ENCODE measurements at places on chromosomes 16 and 17.

- DNase-seq, result no peak
Observed at GRCh38 chr16:65122724-65123395, 997 bp upstream of the CDH11 start.

DNA sequence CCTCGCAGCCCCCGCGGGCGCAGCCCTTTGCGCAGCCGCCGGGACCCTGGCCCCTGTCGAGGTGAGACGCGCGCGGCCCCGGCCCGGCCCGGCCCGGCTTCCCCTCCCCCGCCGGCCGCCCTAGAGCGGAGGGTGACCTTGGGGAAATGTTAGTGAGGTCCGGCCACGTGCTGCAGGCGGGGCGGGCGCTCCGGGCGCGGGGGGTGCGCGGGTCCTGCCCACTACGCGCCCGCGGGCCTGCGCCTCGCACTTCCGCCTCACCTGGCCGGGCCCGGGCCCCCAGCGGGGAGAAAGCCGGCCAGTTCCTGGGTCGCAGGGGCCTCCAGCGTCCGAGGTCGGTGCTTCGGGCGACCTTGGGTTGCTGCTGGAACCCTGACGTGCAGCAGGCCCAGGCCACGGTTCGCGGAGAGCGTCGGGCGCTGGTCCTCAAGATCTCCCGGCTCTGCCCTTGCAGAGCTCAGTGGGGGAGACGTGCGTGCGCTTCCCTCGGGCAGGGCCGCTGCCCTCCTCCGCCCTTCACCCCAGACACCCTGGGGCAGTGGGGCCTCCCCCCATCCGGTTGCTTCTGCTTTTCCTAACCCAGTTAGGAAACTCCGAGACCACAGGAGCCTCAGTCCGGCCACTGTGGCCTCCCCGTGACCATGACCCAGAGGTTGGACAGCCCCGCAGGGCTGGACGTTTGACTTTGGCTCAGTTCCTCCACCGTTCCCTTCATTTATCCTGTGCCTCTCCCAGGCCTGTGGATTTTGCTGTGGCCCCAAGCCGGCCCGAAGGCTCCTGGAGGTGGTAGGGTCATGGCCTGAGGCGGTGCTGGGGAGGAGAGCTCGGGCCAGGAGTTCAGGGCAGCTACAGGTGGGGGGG, 791 bp downstream of the MCRIP2 start:
- no peak for DNase-seq

- DNase-seq, result peak; percentile 86
Observed at GRCh38 chr17:82228278-82228841, 482 bp upstream of the SLC16A3 start.

DNA sequence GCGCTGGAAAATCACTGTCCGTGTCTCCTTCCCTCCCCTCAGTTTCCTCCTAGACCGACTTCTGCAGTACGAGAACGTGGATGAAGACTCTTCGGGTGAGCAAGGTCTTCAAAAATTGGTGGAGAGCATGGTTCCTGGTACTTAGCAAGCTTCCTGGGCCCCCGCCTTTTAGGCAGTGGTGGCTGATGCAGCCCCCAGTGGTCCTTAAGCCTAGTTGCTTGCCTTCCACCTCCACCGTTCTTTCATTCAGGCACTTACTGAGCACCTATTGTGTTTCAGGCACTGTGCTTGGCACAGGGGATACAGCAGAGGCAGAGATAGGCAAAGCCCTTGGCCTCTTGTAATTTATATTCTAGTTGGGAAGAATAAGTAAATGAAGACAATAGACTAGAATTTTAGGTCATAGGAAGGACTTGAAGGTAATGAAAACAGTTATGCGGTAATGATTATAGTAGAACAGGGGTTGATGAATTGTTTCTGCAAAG, 767 bp downstream of the INO80E start:
- DNase-seq, result no peak

DNA sequence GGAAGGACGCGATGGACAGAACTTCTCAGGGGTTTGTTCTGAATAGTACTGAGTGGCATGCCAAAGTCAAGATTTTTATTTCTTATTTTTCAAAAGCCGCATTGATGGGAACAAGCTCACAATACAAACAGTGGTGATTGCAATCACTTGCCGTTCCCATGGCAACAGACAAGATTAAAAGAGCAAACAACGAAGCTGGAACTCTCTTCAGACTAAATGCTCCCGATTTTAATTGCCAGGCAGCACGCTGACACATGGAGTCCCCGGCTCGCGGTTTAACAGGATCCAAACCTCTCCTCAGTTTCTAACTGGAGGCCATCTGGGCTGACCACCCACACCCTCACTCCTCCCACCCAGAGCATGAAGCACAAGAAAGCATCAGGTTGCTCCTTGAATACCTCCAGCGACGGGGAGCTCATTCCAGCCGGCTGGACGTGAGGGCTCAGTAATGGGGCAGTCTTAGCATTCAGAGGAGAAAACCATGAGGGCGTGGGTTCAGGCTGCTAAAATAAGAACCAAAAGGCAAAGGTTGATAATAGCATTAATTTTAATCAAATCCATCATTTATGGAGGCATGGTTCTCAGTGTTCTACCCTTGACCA, 41.5 kb downstream of the AIPL1 start:
- no peak for DNase-seq

- no peak for DNase-seq
Observed at GRCh38 chr16:12499032-12499745, 304.5 kb downstream of the CPPED1 start.

GRCh38 chr17:55642741-55643140, 79.9 kb downstream of the TMEM100 start:
- no peak for DNase-seq

DNA sequence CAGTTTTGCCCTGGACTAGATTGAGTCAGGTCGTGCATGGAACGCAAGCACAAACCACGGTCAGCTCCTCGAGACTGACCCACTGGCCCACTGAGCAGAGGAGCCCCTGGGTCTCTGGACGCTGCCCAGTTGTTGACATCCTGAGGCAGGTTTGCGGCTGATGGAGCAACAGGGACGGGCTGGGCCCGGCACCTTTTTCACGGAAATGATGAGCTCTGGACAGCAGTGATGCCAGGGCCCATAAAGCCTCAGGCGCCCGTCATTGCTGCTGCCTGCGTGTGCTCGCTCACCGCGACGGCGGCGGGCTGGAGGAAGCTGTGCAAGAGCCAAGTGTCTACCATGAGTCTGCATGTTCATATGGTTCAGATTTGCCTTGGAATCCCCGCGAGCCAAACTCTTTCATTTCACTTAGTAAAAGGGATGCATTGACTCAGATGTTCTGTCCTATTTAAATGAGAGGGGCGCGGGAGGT, 30.8 kb upstream of the CRISPLD2 start:
- DNase-seq, result peak; percentile 40

DNA sequence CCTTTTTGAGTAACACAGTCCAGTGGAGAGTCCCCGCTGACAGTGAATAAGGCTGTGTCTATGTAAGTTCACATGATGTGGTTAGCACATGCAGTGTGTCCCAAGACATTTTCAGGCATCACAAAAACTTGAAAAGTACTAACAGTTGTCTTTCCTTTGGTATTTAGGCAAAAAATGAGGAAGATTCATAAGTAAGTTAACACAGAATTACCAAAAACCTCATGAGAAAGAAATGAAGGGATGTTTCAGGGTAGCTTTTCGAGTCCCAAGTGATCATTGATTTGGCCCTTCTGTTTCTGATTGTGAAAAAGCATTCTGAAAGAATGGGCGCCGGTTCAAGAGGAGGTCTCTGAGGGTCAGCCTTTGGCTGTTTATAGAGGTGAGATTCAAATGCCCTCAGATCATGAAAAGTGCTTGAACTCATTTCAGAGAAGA, 529 bp upstream of the ASPA start:
- no peak for DNase-seq

DNA sequence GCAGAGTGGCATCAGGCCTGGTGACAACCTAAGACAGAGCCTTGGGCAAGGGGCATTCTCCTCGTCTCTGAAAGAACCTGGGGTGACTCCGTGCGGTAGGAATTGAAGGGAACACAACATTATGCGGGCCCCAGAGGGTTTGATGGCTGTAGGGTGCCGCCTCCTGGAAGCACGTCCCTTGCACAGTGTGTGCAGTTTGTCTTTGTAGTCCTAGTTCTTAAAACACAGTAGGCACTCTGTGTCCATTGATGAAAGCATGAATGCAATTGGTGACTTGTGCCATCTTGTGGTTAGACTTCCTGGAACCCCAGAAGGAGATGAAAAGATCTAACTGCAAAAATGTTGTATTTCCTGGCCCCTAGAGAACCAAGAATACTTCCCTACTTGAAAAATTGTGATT, 279.8 kb downstream of the UTP18 start:
- DNase-seq, result no peak

DNA sequence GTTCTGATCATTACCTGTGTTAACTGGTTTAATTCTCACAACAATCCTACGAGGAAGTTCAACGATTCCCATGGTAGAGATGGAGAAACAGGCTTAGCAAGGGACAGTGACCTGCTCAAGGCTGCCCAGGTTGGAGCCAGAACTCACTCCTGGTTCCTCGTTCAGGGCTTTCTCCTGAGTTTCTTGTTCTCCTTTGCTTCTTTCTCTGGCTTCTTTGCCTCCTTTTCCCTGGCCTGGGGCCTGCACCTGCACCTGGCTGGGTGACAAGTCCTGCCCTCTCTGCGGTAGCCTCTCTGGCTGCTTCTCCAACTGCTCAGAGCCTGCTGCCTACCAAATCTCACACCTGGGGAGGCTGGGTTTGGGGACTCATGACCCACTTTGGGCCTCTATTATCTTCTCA, 2.8 kb downstream of the CCL22 start:
- DNase-seq, result no peak

- DNase-seq, result no peak
Observed at GRCh38 chr16:52389045-52389444, 157.9 kb downstream of the TOX3 start.

GRCh38 chr16:15650698-15651171, 690 bp downstream of the NDE1 start:
- DNase-seq, result no peak

All from natural killer cell treated with Interleukin-12 subunit alpha and Interleukin-12 subunit beta and Interleukin-15 and Interleukin-18, amount 100 ng/mL, for 72 hours (primary cell).